ENCODE measurements at places on chromosomes 6 and 20.
A peak's percentile ranks its signal among the peaks of the same experiment; 100 is the strongest.

GRCh38 chr6:131613296-131613925 is 14.6 kb downstream of the MED23 start:
- DNase-seq, result no peak

DNA sequence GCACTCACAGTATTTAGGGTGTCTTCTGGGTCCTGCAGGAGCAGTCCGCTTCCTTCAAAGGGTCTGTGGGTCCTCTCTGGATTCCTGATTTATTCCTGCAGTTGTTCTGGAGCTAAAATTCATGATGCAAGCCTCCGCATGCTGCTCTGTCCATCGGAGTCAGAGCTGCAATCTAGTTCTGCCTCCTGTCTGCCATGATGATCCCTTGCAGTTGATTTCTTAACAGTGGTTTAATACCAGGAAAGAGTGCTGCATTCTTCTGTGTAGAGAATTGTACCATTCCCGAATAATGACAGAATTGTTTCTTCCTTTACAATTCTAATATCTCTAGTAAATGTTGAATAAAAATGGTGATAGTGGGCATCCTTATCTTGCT is 72.0 kb upstream of the B3GAT2 start:
- DNase-seq, result no peak

DNA sequence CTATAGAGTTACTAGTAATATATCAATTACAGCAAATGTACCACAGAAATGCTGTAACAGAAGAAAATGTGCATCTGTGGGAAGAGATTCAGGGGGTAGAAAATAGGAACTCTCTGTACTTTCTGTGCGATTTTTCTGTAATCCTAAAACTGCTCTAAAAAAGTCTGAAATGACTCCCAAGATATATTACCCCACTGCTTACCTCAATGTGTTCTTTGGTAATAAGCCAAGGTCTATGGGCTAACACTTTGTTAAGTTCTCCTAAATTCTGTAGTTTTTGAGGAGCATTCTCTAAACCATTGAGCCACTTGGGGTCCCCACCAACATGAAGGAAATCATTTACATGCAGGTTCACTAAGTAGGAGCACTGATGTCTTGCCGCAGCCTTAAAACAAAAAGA is 94.4 kb downstream of the SESN1 start:
- DNase-seq, result no peak

- peak; percentile 52 for DNase-seq
Measured at GRCh38 chr6:107716688-107717089, 107.4 kb downstream of the SCML4 start.

GRCh38 chr6:111805511-111806164 is 67.6 kb downstream of the FYN start:
- DNase-seq, result no peak

- no peak for DNase-seq
Measured at GRCh38 chr20:4632876-4633275, 88.8 kb upstream of the PRND start.

- peak; percentile 35 for DNase-seq
Measured at GRCh38 chr20:34522969-34523871, 7.0 kb downstream of the DYNLRB1 start.

- no peak for DNase-seq
Measured at GRCh38 chr20:53208110-53208832, 236.1 kb downstream of the TSHZ2 start.

DNA sequence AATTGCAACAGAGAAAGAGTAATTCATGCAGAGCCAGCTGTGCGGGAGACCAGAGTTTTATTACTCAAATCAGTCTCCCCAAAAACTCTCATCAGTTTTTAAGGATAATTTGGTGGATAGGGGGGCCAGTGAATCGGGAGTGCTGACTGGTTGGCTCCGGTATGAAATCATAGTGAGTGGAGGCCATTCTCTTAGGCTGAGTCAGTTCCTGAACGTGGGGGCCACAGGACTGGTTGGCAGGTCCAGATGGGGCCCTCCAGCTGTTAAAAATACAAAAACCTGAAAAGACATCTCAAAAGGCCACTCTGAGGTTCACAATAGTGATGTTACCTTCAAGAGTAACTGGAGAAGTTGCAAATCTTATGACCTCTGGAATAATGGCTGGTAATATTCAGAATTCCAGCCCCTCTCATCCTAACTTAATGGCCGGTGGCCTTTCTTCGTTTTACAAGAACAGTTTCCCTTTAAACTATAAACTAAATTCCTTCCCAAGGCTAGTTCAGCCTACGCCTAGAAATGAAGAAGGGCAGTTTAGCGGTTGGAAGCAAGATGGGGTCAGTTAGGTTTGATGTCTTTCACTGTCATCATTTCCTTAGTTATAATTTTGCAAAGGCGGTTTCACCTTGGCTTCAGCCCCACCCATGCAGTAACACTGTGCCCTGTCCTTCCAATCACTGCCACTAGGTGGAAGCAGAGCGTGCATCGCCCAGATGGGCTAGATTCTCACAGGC is 6.8 kb upstream of the MICA start:
- peak; percentile 82 for DNase-seq

DNA sequence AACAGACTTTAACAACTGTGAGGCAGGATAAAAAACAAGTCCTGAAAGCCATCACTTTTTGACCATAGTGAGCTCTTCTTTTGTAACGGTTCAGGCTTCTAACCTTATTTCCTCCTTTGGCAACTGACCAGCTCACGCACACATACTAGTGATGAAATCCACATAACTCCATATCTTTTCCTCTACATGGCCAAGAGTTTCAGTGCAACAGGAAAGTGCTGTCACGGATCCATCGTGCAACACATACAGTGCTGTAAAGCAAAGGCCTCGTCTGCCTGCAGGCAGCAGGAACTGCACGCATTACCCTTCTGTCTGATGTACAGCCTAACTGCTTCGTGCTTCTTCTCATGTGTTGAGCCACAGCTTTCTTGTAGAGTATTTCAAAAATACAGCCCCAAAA is 108.5 kb downstream of the EPM2A start:
- DNase-seq, result no peak

- no peak for DNase-seq
Measured at GRCh38 chr6:35015476-35015875, 125.7 kb downstream of the TCP11 start.

DNA sequence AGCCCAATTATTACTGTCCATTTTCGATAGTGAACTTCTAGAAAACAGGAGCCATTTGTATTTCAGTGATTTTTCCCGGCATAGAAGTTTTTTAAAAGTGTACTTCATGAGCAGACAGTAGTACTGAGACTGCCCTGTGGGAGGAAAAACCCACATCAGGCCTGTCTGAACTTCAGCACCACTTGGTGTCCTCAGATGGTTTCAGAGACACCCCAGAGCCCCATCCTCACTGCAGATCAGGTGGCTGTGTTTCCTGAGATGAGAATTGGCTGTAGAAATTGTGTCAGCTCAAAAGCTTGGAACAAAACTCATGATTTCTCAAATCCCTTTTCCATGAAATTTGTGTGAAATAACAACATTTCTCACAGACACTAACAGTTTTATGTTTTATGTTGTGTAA is 110.0 kb upstream of the RIN2 start:
- DNase-seq, result no peak

GRCh38 chr6:77180326-77180725 is 283.0 kb downstream of the HTR1B start:
- DNase-seq, result no peak

GRCh38 chr6:142275236-142276006 is 26.4 kb upstream of the ADGRG6 start:
- no peak for DNase-seq

DNA sequence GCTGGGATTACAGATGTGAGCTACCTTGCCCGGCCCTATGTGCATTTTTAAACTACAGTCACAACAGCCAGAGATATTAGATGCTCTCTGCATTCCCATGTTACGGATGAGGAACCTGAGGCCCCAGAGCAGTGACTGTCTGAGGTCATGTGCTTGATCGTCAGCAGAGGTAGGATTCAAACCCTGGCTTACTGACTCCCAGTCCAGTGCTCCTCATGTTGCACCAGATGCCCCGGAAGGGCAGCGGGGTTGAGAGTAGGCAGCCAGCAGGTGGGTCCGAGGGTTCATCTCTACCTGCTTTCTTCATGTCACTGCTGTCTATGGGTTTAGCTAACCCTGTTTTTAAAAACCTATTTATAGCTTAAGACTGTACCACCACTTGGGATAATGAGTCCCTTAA is 9.3 kb upstream of the ZNF335 start:
- DNase-seq, result no peak

DNA sequence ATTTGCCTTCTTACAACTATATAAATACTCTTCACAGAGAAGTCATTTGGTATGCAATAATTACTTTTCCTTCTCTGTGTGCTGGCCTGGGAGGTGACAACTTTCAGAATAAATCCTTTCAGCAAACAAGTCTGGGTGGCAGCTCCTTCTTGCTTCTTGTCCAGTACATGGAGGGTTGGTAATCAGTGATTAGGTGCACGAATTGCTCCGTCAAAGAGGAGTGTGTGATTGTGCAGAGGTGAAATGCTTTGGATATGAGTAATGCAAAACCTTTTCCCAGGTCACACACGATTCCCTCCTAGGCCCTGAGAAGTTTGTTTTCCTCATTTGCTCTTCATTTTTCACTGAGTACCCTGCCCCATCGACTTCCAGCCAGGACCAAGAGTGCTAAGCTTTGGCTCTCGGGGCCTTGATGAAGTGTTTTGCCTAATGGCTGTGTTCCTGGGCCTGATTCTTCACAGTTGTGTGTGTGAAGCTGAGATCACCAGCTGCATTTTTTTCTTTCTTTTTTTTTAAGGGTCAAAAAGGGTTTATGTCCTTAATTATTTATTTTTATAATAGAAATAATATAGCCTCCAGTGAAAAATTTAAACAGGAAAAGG is 216.5 kb downstream of the ZMYND8 start:
- DNase-seq, result no peak

DNA sequence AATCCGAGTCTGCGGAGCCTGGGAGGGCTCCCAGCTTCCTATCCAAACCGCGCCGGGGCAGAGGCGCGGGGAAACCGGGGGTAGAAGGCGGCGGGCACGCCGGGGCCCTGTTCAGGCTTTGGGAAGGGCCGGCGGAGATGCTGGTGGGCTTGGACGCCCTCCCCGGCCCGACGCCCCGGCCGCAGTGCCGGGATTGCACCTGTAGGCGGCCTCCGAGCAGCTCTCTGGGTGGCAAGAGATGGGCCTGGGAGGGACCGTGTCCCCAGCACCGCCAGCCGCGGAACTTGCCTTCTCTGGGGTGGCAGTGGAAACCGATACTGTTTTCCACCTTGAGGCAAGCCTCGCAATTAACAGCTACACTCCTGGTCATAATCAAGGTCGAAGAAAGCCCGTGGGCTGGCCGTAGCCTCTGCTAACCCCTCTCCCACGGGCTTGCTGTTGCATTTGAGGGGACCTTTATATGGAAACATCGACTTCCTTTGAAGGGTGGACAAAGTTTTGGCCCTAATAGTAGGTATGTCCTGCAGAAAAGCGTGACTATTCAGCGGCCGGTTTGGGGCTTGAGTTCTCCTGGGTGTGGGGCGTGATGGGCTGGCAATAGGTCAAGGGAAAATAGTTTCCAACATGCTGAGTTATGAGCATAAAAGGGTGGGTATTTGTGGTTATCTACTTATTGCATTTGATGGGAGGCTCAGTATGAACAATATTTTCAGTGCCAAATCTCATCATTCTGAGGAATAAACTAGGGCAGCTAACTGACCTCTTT is 1.1 kb upstream of the JAG1 start:
- no peak for DNase-seq

GRCh38 chr6:196543-196942 is 95.7 kb upstream of the DUSP22 start:
- DNase-seq, result no peak

- DNase-seq, result no peak
Measured at GRCh38 chr6:95593025-95593424, 15.7 kb downstream of the MANEA start.

DNA sequence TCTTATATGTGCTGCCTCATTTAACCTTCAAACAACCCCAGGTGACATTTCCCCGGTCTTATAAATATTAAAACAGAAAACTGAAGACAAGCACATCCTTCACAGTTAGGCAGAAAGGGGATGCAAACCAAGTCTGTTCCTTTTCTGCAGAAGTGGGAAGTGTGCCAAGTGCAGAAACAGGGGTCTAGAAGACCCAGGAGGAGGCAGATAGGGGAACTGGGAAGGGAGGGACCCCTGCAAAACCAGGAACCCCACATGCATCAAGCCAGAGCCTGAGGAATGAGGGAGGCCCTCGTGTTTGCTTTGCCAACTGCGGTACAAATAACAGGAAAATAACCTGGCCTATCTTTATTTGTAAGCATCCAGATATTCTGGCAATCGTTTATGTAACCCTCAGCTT is 17.0 kb upstream of the CST3 start:
- no peak for DNase-seq

DNA sequence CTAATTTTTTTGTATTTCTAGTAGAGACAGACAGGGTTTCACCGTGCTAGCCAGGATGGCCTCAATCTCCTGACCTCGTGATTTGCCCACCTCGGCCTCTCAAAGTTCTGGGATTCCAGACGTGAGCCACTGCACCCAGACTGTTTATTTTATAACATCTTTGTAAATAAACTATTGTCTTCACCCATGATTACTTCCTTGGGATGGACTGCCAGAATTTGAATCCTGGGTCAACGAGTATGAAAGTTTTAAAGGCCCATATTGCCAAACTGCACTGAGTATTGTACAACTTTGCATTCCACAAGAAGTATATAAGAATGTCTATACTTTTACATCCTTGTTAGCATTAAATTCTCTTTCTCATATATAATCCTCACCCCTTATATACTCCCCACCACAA is 38.6 kb downstream of the ZHX3 start:
- no peak for DNase-seq

GRCh38 chr6:154580397-154581135 is 70.1 kb upstream of the CNKSR3 start:
- no peak for DNase-seq

GRCh38 chr20:2006452-2007361 is 12.8 kb upstream of the PDYN start:
- DNase-seq, result no peak

DNA sequence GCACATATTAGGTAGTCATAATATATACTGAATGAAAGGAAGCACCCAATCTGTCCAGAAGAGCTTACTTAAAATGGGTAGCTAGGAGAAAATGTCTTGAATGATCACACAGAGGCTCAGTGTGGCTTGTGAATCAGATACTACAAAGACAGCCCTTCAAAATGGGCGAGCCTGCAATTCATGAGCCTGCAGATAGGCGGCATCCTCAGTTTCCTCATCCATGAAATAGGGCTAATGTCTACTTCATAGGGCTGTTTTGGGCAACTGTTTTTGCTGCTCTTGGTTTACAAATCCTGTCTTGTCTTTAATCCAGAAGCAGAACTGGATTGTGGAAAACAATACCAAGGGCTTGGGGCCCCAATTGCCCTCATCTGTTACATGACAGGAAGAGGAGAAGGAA is 129.3 kb upstream of the KCNK16 start:
- DNase-seq, result no peak

DNA sequence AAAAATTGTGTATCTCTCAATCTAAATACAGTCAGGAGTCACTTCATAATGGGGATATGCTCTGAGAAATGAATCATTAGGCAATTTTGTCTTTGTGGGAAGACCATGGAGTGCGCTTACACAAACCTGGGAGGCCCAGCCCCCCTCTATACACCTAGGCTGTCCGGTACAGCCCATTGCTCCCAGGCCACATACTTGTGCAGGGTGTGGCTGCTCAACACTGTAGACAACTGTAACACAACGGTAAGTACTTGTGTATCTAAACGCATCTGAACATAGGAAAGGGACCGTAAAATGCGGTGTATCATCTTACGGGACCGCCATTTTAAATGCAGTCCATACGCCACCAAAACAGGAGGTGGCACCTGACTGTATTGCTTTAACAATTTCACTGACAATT is 58.0 kb upstream of the FRMD1 start:
- no peak for DNase-seq
